ENCODE measurements at places on chromosomes 16 and 17.

- no peak for DNase-seq
Observed at GRCh38 chr16:54355251-54355650, 68.7 kb upstream of the IRX3 start.

GRCh38 chr17:78831688-78832540, 8.7 kb downstream of the USP36 start:
- no peak for DNase-seq

DNA sequence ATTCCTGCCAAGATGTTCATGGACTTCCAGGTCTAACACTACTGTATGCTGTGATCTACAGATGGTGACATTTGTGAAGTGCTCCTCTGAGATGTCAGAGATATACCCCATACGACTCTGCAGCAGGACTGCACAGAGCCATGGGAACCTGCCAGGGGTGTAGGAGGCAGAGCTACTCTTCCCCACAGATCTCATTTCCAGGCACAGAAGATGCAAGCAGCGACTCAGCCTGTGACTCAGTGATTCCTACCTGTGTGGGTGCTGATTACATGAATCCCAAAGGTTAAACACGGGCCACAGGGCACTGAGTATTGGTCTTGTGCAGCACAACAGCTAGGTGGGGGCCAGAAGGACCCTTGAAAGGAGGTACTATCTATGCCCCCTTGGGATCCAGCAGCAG, 137.0 kb upstream of the SOX9 start:
- no peak for DNase-seq

DNA sequence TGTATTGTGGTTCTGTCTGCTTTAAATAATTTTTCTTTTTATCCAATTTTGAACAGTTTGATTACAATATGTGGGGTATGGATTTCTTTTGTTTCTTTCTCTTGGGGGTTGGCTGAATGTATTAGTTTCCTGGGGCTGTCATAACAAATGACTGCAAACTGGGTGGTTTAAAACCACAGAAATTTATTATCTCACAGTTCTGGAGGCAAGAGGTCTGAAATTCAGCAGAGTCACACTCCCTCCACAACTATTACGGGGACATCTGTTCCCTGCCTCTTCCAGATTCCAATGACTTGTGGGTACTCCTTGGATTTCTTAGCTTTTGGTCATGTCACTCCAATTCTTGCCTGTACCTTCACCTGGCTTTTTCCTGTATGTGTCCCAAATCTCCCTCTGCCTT, 23.7 kb downstream of the COX11 start:
- no peak for DNase-seq

- no peak for DNase-seq
Observed at GRCh38 chr16:58160855-58161254, 31.7 kb upstream of the CFAP20 start.

DNA sequence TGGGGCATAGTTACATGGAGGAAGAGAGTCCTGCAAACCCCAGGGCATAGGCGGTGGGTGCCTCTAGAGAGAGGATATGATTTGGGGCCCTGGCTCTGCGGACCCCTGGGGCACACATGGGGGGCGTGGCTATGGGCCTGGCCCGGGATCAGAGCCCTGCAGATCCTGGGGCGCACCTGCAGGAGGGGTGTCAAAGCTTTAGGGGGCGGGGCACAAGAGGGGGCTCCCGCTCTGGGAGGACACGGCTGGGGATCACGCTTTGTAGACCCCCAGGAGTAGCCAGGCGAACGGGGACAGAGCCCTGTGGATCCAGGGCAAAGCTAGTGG, 497 bp downstream of the BCL7C start:
- DNase-seq: no peak

DNA sequence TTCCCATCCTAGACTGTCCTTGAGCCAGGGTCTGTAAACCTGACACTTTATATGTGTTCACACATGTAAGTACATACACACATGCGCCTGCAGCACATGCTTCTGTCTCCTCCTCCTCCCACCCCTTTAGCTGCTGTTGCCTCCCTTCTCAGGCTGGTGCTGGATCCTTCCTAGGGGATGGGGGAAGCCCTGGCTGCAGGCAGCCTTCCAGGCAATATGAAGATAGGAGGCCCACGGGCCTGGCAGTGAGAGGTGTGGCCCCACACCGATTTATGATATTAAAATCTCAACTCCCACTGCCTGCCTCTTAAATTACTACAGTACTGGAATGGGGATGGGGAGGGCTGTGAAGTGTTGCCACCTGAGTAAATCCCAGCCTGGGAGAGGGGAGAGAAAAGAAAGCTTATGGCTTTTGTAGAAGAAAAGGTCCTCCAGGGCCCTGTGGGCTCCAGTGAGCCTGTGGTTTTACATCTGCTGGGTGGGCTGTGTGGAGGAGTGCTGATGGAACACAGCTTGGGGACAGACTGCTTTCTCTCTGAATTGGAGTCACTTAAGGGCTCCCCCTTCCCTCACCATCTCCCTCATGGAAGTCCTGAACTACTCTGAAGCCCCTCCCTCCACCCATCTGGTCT, 990 bp upstream of the WNK4 start:
- no peak for DNase-seq

All from hepatic stellate cell (primary cell).